ENCODE measurements at places on chromosomes 5 and 9. TPM values are rescaled to one million over a fixed set of nuclear protein-coding genes. Genes with fewer than 3 reads are reported as not detected.
A peak's percentile ranks its signal among the peaks of the same experiment; 100 is the strongest.

DNA sequence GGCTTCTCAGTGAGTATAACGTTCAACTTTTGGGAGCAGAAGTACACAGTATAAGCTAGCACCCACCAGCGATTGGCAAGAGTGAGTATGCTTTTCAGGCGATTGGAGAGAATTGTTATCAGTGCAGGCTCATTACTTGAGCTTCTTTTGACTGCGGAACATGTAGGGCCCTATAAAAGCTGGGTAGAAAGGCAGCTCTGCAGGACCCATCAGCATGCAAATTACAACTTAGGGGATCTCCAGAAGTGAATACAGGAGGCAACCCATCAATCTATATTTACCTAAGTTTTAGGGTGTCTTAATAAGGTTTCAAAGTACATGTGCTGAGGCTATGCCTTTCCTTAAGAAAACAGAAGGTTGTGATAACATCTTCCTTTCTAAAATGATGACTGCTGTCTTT, 225.0 kb downstream of the MLLT3 start:
- DNase-seq, result no peak

The ANGPTL2 gene
- 163 TPM for total RNA-seq

GRCh38 chr5:109837231-109837861, 147.6 kb downstream of the MAN2A1 start:
- no peak for DNase-seq

The GABRB2 gene
- under 0.01 TPM for total RNA-seq

DNA sequence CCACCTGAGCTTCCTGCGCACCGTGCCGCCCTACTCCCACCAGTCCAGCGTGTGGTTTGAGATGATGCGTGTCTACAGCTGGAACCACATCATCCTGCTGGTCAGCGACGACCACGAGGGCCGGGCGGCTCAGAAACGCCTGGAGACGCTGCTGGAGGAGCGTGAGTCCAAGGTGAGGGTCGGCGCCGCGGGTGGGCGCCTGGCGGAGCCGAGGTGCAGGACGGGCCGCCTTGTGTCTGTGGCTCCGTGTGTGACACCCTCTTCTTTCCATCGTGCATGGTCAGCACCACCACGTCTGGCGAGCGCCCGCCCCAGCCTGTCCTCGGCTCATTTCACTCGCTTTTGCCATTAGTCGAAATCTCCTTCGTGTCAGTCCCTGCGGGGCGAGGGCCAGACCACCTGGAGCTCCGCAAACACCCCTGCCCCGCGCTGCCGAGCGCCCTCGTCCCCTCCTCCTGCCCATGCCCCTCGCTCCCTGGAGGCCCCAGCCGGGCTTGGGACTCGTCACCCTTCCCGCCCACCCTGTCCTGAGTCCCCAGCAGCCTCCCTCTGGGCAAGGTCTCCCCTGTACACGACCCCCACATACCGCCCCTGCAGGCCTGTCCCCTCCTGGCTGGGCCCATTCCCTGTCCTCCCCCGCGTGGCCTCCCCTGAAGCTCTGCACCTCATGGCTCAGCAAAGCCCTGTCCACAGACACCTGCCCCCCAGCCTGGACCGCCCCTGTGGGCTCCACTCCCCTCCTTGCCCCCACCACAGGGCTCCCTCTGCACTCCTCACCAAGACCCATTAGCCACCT, 7.0 kb downstream of the GRIN1 start:
- DNase-seq, result no peak

DNA sequence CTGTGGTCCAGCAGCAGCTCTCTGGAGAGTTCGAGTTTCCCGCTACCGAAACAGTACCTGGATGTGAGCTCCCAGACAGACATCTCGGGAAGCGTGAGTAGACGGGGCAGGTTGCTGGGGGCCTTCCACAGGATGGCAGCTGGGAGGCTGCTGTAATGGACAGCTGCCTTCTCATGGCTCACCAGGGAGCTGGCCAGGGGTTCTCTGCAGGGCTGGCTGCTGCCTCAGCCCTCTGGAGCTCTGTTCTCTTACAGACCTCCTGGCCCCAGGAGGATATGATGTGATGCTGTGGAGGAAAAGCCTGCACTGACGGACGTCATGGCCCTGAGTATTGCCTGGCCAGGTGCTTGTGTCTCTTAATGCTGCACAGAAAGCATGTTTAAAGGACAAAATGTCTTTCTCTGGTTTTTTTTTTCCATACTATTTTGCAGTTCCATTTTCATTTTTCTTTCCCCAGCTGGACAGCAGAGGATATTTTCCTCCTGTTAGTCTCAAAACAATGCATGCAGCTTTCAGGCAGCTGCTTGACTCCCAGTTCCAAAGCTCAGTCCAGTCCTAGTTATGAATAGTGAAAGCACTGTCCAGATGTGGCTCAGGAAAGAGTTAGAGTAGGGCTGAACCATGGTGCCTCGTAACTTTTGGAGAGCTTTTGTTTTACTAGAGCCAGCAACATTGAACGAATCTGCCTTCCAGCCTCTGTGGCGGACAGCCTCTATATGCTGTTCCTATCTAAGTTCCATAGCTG, 77.5 kb upstream of the RARS1 start:
- DNase-seq, result peak; percentile 49

- DNase-seq, result no peak
Measured at GRCh38 chr5:14944996-14945395, 73.4 kb upstream of the ANKH start.

All from fibroblast of lung (primary cell).